Small intestine (tissue), 16 donors: ENCODE measurements at places on chromosomes 2 and 18. TPM values are rescaled to one million over a fixed set of nuclear protein-coding genes. Genes with fewer than 3 reads are reported as not detected.

The IL1RL2 gene
- 0.25 TPM for polyA plus RNA-seq

The SERPINB12 gene
- polyA plus RNA-seq, result not detected

The UPP2 gene
- not detected for polyA plus RNA-seq

The SERPINB10 gene
- polyA plus RNA-seq, result not detected

DNA sequence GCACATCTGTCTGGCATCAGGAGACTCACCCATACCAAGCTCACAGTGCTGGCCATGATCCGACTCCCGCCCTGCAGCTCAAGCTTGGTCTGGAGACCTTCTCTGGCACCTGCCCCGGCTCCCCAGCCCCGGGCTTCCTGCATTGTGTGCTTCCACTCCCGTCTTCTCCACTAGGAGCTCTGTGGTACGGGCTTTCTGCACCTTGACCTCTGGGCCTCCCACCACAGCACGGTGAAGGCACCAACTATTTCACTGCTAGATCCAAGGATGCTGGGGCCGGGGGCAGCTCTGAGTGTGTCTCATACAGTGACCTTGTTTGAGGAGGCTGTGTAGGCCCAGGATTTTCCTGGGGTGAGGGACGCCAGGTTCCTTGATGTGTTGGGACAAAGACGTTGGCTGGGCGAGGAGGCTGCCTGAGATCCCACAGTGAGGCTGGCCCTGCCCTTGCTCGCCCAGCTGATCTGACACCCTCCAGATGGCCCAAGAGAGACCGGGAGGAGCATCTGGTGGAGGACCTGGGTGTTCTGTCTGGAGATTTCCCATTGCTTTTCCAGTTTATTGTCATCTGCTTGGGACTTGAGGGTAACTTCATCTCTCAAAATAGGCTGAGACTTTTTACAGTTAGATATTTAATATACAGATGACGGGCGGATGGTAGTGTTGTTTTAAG is 64.0 kb downstream of the HPCAL1 start:
- H3K4me3 ChIP-seq, result no peak overlapping the region
- H3K4me1 ChIP-seq, result peaks cover 8% of the 10 kb centered on the region
- H3K27ac ChIP-seq, result no peak overlapping the region
- no peaks in the 10 kb centered on the region for H3K27me3 ChIP-seq
- DNase-seq, result no peak
- no peaks in the 10 kb centered on the region for H3K36me3 ChIP-seq

DNA sequence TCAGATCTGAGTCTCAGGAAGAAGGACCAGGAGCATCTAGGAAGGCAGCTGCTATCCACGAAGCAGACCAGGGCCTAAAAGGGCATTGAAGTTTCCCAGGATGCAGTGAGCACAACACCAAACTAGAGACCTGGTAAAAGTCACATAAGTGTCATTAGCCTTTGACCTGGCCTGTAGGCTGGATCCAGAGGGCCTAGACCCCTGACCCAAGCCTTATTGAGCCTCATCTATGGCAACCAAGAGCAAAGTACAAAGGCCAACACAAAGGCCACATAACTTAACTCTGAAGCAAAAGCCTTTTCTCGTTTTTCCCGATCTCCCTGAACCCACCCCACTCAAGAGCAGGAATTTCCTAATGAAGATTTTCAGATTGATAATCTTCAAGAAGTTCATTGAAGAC is 127.3 kb upstream of the SRD5A2 start:
- H3K4me3 ChIP-seq, result no peak overlapping the region
- no peaks in the 10 kb centered on the region for H3K4me1 ChIP-seq
- no peaks in the 10 kb centered on the region for H3K27me3 ChIP-seq
- no peak for DNase-seq
- H3K36me3 ChIP-seq, result no peaks in the 10 kb centered on the region

- no peaks in the 10 kb centered on the region for H3K36me3 ChIP-seq
- no peak for DNase-seq
- H3K4me3 ChIP-seq, result no peak overlapping the region
- H3K27me3 ChIP-seq, result no peaks in the 10 kb centered on the region
- no peak overlapping the region for H3K27ac ChIP-seq
- H3K4me1 ChIP-seq, result no peaks in the 10 kb centered on the region
These were observed 346.3 kb downstream of the LRATD1 start for GRCh38 chr2:14978845-14979244.

DNA sequence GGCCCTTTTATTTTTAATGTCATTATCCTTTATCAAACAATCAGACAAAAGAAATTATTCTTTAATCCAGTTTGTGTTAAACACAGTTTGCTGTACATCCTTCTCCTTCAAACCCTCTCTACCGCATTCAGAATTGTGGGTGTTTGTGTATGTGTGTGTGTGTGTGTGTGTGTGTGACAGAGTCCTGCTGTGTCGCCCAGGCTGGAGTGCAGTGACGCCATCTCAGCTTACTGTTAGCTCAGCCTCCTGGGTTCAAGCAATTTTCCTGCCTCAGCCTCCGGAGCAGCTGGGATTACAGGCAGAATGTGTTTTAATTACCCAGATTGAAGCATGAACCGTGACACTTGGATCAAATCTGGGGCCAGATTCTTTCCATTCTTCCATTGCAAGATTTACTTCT is 723.7 kb downstream of the DCDC2C start:
- no peaks in the 10 kb centered on the region for H3K36me3 ChIP-seq
- no peak for DNase-seq
- H3K4me1 ChIP-seq, result no peaks in the 10 kb centered on the region
- no peak overlapping the region for H3K4me3 ChIP-seq
- no peaks in the 10 kb centered on the region for H3K27me3 ChIP-seq

GRCh38 chr2:34627003-34627402 is 1027.9 kb upstream of the FAM98A start:
- no peak for DNase-seq
- H3K27ac ChIP-seq, result no peak overlapping the region
- no peak overlapping the region for H3K4me3 ChIP-seq
- no peaks in the 10 kb centered on the region for H3K36me3 ChIP-seq

- no peak overlapping the region for H3K27ac ChIP-seq
- DNase-seq, result no peak
- H3K4me1 ChIP-seq, result no peaks in the 10 kb centered on the region
- H3K4me3 ChIP-seq, result no peak overlapping the region
These were observed 32.9 kb upstream of the LYPD6B start for GRCh38 chr2:149005471-149006077.

DNA sequence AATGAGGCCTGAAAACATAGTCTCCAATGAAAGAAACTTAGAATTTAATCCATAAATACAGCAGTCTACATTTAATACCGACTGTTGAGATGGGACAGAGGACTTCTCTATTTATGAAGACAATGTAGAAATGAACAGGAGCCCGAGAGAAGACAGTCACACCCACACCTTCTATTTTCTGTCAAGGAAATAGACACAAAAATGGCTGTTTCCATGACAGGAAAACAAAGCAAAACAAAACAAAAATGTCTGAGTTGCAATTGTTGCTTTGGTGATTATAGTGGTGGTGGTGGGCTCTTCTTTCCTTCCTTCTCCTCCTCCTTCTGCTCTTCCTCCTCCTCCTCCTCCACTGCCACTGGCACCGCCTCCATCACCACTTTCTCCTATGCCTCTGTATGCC is 72.3 kb upstream of the CCDC68 start:
- no peaks in the 10 kb centered on the region for H3K36me3 ChIP-seq
- no peaks in the 10 kb centered on the region for H3K4me1 ChIP-seq
- DNase-seq, result no peak
- H3K27me3 ChIP-seq, result no peaks in the 10 kb centered on the region

GRCh38 chr2:131006561-131006960 is 86.7 kb downstream of the FAM168B start:
- H3K27me3 ChIP-seq, result no peaks in the 10 kb centered on the region
- H3K4me1 ChIP-seq, result no peaks in the 10 kb centered on the region

DNA sequence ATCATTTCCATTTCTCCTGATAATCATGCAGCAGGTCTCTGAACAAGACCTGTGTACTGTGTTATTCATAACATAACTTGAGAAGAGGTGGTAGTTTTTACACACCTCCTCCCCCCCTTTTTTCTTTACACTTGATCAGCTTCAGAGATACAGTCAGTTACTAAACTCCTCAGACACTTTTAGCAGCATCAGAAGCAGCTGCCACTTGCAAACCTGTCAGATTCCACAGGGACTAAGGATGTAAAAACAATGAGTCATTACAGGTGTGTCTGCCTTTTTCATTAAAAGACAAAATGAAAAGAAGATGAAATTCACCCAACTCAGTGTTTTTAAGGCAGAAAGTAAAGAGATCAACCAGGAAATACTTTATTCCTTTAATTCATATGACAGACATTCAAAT is 254.0 kb downstream of the NRXN1 start:
- no peak for DNase-seq
- H3K4me3 ChIP-seq, result no peak overlapping the region
- no peaks in the 10 kb centered on the region for H3K4me1 ChIP-seq
- H3K27me3 ChIP-seq, result no peaks in the 10 kb centered on the region
- H3K36me3 ChIP-seq, result no peaks in the 10 kb centered on the region
- no peak overlapping the region for H3K27ac ChIP-seq

GRCh38 chr2:127511917-127512316 is 14.4 kb downstream of the IWS1 start:
- H3K4me1 ChIP-seq, result peaks cover 14% of the 10 kb centered on the region
- H3K36me3 ChIP-seq, result peaks cover 8% of the 10 kb centered on the region
- H3K4me3 ChIP-seq, result no peak overlapping the region
- DNase-seq, result no peak
- H3K27ac ChIP-seq, result no peak overlapping the region

GRCh38 chr18:12287684-12288402 is 20.2 kb upstream of the TUBB6 start:
- H3K4me1 ChIP-seq, result no peaks in the 10 kb centered on the region
- H3K27ac ChIP-seq, result no peak overlapping the region
- H3K27me3 ChIP-seq, result no peaks in the 10 kb centered on the region
- no peaks in the 10 kb centered on the region for H3K36me3 ChIP-seq
- no peak overlapping the region for H3K4me3 ChIP-seq
- peak; percentile 53 for DNase-seq

- H3K4me3 ChIP-seq, result no peak overlapping the region
- H3K4me1 ChIP-seq, result no peaks in the 10 kb centered on the region
- no peaks in the 10 kb centered on the region for H3K27me3 ChIP-seq
- H3K36me3 ChIP-seq, result no peaks in the 10 kb centered on the region
These were observed 80.7 kb upstream of the MEX3C start for GRCh38 chr18:51278045-51278649.

GRCh38 chr2:15307526-15307925 is 253.6 kb downstream of the NBAS start:
- H3K36me3 ChIP-seq, result peaks cover 7% of the 10 kb centered on the region
- H3K4me1 ChIP-seq, result no peaks in the 10 kb centered on the region

DNA sequence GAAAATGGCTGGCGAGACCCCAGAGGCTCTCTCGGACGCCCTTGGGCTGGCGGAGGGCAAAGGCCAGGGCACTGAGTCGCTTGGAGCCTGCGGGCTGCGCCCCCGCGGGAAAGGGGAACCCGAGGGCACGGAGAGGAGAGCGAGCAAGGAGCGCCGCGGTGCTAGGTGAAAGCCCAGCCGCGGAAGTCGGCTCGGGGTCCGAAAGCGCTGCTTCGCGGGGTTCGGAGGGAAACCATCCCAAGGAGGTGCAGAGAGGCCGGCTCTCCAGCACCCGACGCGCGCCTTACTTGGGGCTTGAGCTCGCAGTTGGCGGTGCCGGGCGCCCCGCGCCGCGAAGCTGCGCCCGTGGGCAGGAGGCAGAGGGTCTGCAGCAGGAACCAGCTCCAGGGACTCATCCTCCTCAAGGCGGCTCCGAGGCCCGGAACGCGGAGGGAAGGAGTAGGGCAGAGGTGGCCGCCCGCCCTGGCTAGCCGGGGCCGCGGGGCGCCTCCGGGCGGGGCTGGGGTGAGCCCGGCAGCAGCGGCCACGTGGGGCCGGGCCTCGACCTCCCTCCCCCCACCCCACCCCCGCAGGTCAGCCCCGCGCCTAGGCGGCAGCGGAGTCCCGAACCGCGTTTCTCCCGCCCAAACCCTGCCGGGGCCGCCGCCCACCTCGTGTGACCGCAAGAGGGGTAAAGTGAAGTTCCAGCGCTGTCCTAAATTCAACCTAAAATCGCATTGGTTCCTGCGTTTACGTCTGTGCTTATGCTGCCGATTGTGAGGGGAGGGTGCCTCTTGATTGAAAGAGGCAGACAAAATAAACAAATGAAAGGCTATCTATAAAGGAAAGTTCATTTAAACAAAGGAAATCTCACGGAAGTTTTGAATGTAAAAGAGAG is at the start of gene TRABD2A:
TSS of gene TRABD2A (minus strand) at position 440 of the 877 bp plus-strand sequence. CDS start at position 395, 45 bp downstream.
- H3K36me3 ChIP-seq, result no peaks in the 10 kb centered on the region
- peak within 1 kb of the TSS; percentile 2 for H3K27ac ChIP-seq
- peak within 1 kb of the TSS; percentile 61 for H3K4me3 ChIP-seq
- H3K4me1 ChIP-seq, result no peaks in the 10 kb centered on the region
- H3K27me3 ChIP-seq, result peaks cover 17% of the 10 kb centered on the region

DNA sequence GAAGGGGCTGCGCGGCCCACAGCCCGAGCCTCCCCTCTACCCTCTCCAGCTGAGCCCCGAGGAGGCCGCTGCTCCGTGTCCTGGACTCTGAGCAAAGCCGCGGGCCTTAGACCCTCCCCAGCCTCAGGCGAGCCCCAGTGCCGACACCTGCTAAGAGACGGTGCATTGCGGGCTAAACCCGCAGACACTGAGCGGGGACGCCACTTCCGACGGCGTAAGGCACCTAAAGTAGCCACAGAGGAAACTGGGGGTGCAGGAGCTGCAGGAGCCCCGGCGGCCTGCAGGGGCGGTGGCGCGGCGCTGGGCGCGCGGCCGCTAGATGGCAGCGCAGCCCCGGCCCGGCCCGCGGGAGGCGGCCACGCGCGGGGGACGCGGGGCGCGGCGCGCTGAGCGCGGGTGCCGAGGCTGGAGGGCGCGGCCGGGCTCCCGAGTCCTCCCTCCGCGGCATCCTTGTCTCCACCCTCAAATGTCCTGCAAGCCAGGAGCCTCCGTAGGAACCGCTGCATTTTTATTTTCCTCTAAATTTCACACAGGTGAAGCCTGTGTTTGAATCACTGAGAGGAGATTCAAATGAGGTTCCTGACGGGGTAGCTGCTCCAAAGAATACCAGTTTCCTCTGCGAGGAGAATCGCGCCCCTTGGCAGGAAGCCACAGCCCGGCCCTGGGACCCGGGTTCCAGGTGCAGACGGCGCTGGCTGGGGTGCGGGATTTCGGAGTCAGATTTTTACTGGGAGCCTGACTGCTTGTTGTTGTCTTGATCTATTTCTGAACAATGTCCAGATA is 650.5 kb downstream of the GALR1 start:
- H3K36me3 ChIP-seq, result no peaks in the 10 kb centered on the region
- H3K4me3 ChIP-seq, result no peak overlapping the region
- peaks cover 7% of the 10 kb centered on the region for H3K27me3 ChIP-seq
- no peak overlapping the region for H3K27ac ChIP-seq

DNA sequence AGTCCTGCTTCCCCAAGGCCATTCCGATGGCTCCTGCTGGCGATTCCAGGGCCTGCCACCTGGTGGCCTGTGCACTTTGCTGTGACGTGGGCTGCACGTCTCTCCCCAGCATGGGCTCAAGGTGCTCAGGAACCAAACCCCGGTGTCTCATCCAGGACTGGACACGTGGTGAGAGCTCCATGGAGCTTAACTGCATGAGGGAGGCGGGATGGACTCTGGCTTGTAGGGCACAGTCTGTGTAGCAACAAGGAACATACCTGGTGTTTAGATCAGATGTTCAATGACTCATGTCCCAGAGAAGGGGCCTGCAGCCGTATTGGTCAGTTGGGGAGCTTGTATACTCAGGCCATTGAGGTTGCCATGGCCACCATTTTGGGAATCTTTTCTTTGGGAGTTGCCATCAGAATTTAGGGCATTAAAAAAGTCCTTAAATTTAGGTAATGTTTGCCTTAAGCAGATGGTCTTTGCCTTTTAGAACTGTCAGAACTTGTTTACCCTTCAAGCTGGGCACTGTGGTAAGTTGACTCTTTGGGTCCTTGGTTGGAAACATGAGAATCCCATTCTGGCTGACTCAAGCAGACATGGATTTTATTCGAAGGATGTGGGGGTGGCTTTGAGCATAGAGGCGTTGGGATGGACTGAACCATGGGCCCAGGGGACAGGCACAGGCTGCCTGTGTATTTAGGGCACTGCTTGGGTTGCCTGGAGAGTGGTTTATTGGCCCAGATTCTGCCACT is 21.0 kb downstream of the AGAP1 start:
- no peak overlapping the region for H3K4me3 ChIP-seq
- H3K36me3 ChIP-seq, result no peaks in the 10 kb centered on the region
- DNase-seq, result peak; percentile 100
- peak overlapping the region; percentile 83 for H3K27ac ChIP-seq
- no peaks in the 10 kb centered on the region for H3K27me3 ChIP-seq
- peaks cover 6% of the 10 kb centered on the region for H3K4me1 ChIP-seq
